ENCODE measurements at places on chromosomes 3 and 15.

- DNase-seq: no peak
Measured at GRCh38 chr15:94416820-94417219, 185.5 kb downstream of the MCTP2 start.

DNA sequence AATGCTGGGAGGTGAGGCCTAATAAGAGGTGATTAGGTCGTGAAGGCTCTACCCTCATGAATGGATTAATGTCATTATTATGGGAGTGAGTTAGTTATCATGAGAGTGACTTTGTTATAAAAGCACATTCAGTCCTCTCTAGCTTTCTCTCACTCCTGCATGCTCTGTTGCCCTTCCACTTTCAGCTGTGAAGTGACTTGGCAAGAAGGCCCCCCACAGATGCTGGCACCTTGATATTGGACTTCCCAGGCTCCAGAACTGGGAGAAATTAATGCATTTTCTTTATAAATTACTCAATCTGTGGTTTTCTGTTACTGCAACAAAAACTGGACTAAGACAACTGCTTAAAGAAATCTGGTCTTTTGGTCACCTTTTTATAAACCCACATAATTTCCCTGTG, 144.3 kb downstream of the FBN1 start:
- no peak for DNase-seq

DNA sequence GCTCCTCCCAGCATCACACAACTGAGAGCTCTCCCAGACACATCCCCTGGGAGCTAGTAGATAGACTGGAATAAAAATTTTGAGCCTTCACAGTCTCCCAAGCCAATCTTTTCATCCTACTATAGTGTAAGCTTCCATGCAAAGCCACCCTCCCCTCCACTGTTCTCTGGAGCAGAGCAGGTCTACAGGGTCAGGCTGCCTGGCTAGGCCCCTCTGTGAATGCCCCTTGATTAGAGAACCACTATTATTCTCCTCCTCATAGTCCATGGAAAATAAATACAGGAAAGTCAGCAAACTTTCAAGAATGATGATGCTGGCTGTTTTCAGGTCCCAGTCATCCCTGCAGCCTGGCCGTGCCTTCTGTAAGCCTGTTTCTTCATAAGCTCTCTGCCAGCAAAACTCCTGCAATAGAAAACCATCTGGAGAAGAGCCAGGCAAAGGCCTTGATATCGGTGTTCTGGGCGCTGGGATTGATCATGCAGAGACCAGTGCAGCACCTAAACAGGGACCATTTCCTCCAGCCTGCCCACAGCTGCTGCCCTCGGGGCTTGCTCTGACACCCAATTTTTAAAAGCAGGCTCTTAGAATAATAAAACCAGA, 51.7 kb downstream of the CRYGS start:
- DNase-seq: no peak

DNA sequence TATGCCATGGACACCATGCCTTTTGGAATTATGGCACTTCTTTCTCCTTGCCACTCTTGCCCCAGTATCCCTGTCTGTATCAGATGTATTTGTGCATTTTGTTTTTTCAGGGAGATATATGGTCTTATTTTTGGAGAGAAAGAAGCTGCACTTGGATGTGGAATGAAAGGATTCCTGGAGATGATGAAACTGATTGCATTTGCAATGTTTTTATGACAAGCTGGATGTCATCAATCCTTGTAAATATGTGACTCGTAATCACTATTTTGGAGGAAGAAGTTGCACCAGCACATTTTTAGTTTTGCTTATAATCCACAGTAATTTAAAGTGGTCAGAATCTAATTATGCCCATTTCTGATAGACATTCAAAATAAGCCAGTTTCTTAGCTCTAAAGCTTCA, 165.0 kb downstream of the NR1D2 start:
- no peak for DNase-seq

GRCh38 chr3:113293348-113293747, 82.0 kb downstream of the BOC start:
- DNase-seq: no peak

GRCh38 chr15:59259137-59259943, 52.7 kb downstream of the LDHAL6B start:
- DNase-seq: no peak

- DNase-seq: no peak
Measured at GRCh38 chr3:71226565-71227269, 356.8 kb downstream of the FOXP1 start.

DNA sequence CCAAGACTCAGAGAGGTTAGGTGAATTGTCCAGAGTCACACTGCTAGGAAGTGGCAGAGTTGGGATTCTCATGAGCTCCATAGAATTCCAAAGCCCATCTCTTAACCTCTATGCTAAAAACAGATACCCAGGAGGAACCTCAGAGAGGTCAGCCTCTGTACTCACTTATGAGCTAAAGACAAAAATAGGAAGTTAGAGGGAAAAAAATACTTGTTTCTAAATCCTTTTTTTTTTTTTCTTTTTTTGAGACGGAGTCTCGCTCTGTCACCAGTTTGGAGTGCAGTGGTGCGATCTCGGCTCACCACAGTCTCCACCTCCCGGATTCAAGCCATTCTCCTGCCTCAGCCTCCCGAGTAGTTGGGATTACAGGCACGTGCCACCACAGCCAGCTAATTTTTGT, 31.4 kb downstream of the FSD2 start:
- no peak for DNase-seq

DNA sequence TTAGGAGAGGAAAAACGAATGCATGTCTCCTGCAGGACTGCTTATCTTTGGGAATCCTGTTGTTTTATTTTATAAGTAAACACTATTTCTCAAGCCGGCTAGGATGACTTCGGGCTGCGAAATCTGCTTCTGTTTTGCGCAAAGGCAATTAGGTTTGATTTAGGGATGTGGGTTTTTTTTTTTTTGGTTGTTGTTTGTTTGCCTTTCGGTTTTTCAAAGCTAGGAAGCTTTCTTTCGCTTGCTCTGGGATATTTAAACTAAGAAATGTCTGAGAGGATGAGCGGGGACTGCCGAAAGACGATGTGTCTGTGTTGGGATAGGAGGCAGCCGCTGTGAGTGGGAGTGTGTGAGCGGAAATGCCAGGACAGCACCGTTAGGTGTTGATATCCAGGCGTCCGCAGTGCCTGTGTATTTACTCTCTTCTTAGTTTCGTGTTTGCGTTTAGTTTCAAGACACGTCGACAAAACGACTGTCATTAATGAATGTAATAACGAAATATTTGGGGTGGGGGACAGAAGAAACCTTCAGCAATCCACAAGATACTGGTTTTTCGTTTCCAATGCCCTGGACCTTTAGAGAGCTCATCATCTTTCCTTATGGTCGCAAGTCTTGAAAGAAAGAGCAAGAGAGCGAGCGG, 604 bp downstream of the ISL2 start:
- no peak for DNase-seq

- no peak for DNase-seq
Measured at GRCh38 chr15:86555939-86556338, 476.3 kb downstream of the AGBL1 start.

DNA sequence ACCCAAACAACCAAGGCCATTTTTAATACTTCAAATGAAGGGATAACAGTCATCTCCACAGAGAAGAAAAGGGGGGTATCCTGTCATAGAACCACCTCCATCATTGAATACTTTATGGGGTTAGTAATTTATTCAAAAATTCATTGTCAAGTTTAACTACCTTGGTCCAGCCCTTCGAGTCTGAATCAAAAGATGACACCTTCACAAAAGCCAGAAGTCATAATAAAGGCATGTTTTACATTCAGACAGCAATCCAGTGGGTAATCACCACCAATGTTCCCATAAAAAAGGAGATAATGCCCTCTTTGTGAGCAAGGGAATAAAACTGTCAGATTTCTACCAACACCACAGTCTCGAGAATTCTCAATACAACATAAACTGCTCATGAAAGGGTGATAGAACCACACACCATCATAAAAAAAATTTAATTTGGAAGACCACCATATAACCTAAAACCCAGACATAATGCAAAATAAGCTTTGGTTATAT, 145.6 kb upstream of the ZBTB20 start:
- no peak for DNase-seq

- DNase-seq: no peak
Measured at GRCh38 chr3:119145500-119146167, at the start of gene TEX55. Gene TEX55, plus strand, starts transcription at chr3:119146165. Its CDS starts 25 bp downstream, at chr3:119146190.

Measured in cortex of kidney (tissue), 1 donor.